ENCODE measurements at places on chromosomes 12 and 14. TPM values are rescaled to one million over a fixed set of nuclear protein-coding genes. Genes with fewer than 3 reads are reported as not detected.

DNA sequence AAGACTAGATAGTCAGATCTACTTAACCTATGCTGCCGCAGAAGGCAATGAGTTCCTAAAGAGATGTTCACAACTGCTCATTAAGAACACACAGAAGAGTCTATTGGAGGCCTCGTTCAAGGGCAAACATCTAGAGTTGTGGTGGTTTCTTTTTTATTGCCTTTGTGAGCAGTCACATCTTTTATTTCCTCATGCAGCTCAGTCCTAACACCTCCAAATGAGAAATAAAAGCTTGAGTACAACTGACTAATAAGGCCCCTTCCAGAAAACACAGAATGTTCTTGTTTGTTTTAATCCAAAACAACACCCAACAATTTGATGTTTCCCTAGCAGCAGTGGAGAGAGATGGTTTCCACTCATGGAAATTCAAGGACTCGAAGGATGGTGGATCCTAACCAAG lies 123.5 kb upstream of the NOS1 start:
- no peaks in the 10 kb centered on the region for H3K36me3 ChIP-seq
- no peak overlapping the region for H3K4me3 ChIP-seq
- DNase-seq: no peak

GRCh38 chr12:59314209-59314608 lies 281.6 kb upstream of the SLC16A7 start:
- no peak overlapping the region for H3K27ac ChIP-seq
- no peaks in the 10 kb centered on the region for H3K27me3 ChIP-seq
- H3K4me3 ChIP-seq: no peak overlapping the region
- DNase-seq: no peak

- DNase-seq: peak; percentile 96
- no peaks in the 10 kb centered on the region for H3K36me3 ChIP-seq
- H3K27ac ChIP-seq: peak overlapping the region; percentile 88
- no peaks in the 10 kb centered on the region for H3K27me3 ChIP-seq
These were observed 25.2 kb upstream of the KRT78 start for GRCh38 chr12:52873832-52874572.

The ERGIC2 gene
- 45.7 TPM for total RNA-seq

All from stomach (tissue), 19 donors.